Activated CD8-positive, alpha-beta memory T cell treated with anti-CD3 and anti-CD28 coated beads, Interleukin-2, amount 50 U/mL, for 4 hours (primary cell): ENCODE measurements at places on chromosomes 2 and 18.
A peak's percentile ranks its signal among the peaks of the same experiment; 100 is the strongest.

DNA sequence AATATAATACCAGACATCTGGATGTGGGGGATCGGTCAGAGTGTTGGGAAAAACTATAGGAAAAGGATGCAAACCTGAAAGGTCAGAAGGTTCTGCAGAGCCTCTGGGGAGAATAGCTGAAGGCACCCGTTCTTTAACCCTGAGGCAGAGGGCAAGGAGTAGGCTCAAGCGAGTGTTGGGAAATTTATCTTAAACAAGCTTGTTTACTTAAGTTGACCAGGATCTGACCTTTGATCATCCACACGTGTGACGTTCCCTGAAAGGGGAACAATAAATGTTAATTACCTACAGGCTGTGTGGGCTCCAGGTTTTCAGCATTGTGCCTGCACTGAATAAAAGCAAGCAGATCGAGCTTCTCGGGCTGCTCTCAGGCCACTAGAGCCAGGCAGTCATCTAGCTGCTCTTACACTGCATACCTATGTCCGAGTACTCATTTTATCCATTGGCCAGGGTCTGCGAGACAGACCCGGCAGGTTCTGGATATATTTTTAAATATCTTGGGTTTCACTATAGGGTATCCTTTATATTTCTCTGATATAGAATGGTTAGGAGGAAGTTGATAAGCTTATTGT is 400.6 kb upstream of the CHST9 start:
- no peak for DNase-seq

DNA sequence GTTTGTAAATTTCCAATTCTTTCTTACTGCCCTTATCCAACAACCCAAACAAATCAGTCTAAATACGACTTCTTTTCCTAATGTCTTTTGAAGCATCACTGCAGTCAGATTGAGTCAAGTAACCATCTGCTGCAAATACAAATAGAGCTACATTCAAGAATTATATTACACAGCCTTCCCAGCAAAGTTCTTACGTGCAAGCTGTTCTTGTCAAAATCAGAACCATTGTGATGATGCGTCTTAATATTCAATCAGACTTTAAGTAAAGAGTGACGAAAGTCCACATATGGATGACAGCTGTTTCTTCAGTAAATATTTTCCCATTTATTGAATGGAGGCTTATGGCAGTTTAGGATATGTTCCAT is 943.8 kb downstream of the LRP1B start:
- DNase-seq = no peak

DNA sequence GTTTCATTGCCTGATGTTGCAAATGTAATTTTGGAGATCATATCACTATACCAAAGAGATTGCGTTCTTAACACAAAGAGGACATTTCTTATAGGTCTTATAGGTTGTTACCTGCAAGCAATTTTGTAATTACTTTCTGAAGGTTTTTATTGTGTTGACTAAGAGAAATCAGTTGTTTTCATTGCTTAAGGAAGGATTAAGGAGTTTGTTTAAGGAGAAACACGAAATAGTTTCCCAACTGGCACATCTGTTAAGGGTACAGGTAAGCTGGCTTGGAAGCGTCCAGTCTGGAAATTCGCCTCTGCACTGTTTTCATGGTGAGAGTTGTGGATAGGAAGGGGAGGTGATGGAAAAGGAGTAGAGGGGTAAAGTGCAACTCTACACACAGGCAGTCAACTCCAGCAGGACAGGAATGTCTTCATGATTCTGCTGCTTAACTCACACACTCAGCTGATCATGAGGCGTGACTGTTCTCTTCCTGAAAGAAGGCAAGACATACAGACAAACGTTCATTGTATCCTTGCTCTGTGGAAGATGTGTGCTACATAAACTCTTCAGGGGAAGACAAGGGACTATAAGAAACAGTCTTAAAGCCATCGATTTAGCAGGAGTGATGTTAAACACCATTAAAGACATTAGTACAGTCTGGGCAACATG is 61.4 kb upstream of the ACSL3 start:
- DNase-seq = no peak

GRCh38 chr18:44651478-44651877 is 29.2 kb upstream of the SETBP1 start:
- no peak for DNase-seq

DNA sequence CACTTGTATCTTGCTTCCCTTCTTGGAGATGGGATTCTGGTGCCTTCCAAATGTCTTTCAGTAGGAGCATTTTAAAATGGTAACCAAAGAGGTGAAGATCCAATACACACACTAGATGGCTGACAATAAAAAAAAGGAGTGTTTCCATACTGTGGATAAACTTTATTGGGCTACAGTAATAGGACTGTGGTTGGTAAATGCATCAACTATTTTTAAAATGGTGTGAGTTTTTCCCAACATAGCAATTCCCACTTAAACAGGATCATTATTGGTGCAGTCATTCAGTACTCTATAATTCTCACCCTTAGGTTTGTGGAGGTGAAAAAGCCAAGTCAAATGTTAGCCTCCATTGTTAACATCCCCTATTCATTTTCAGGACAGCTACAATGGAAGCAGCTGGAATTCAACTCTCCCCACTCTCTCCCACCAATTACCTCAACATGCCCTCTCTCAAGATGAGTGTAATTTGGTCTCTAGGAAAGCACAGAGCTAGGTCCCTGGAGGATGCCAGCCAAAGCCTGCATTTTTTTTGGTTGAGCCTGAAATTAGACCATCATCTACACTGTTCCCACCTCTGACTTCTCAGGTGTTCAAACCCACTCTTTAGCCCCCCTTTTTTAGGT is 273.3 kb downstream of the TCF4 start:
- DNase-seq = no peak

DNA sequence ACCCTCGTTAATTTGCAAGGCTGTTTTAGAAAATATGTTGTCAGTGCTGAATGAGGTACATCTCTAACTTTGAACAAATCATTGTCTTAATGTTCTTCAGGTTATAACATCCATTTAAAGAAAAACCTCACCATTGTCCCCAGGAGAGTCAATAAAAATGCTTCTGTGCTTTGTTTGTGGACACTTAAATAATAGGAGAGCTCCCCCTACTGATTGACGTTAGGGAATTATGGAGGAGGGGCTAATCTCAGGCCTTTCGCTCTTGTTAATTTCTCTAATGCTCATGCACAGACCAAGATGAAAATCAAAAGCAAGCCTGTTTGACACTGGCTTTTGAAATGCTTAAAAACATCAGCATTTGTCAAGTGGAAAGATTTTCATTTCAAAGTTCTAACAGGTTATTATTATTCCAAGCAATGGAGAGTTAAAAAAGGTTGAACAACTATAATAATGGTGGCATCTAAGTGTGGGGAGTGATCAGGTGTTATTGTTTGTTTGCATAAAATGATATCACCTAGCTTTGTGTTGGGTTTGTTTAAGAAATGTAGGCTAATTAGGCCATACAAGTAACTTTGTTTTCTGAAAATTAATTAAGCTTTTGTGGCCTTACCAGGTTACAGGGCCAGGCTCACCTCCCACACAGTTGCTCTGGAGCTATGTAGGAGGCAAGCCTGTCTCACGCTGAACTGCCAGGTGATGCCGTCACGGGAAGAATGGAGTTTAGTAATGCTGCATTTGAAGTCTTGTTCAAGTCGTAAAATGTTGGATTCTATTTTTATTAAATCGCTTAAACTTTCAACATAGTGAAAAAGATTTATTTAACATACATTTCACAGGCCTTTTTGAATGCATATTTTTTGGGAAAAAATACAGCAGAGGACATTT is 51.7 kb upstream of the SMIM21 start:
- no peak for DNase-seq

DNA sequence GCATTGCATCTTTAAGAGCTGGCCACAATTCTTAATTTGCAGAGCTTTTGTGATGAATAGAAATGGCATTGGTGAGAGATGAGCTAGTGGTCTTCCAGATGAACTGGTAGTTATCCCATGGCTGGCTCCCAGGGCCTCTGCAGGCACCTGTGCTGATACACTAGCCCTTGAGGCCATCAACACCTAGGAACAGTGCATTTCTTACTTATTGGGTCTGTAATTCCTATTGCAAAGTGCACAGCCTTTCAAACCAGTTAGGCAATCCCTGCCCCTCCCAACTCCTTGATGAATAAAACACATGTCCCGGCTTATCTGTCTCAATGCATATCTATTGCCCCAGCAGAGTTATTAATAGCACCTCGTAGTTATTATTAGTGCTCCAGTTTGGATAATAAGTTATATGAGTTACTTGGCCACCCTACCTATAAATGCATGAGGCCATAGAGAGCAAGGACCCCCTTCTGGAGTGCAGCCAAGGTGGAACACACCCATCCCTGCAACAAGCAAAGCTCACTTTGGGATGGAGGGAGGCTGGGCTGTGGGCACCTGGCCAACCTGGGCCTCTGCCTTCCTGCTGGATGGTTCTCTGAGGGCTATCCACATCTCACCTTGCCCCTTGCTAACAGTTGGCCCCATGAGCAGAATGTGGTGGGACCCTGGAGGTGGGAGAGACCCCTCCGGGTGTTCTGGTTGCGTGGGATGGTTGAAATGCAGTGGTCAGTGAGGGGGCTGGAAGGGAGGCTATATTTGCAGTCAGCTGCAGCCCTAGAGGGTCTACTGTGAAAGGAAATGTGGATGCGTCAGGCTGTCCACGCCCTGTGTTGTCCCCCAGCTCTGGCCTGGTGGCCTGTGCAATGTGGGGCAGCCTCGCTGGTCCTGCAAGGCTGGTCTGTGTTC is 455.9 kb upstream of the HS6ST1 start:
- no peak for DNase-seq

DNA sequence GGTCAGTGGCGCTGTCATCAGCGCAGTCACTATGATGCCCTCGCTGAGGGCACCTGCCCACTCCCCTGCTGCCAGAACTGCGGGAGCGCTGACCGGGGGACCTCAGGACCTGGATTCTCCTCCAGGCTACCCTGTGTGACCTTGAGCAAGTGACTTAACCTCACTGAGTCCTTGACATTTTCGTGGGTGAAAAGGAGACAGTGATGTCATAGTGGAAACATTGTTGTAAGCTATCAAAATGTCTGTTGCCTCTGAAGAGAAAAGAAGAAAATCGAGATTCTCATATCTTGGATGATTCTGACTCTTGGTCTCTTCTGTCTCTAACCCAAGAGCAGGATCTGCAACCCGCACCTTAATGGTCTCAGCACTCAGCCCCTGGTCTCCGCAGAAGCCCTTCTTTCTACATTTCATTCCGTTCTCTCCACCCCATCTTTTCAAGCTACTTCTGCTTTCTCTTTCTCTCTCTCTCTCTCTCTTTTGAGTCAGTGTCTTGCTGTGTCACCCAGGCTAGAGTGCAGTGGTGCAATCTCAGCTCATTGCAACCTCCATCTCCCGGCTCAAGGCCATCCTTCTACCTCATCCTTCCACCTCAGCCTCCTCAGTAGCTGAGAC is 978 bp upstream of the TUBA4A start:
- DNase-seq = peak; percentile 39
